NCI-H2081 treated with DMSO at 0.1 percent for 48 hours (cell line): ENCODE measurements at places on chromosomes 7 and 10.

DNA sequence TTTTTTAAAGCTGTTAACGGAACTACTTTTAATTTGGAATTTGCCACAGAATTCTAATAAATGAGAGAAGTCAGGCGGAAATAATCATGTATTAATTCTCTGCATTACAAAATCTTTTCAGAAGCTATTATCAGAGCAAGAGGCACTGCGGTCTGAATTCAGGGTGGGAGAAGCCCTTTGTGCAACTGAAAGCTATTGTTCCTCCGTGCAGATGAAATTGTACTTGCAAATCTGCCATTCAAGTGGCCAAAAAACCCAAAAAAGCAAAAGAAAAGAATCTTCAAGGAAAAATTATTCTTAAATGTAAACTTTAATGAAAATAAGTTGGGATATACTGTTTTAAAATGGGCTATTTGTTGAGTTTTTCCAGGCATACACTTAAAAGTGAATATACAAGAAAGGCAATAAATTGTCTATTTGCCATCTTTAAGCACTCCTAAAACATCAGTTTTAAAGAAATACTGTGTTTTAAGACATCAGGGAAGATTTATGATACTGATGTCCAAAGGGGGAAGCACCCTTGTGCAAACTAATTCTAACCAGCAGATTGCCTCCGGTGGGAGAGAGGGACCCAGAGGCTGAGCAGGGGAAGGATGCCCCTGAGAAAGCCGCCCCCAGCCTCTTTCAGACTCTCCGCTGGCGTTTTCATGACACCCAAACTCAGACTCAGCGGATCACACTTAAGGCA lies 351.2 kb downstream of the DNAJB6 start:
- no peak for DNase-seq

- no peak for DNase-seq
These were observed 80.0 kb downstream of the ATXN7L1 start for GRCh38 chr7:105796365-105796764.

- peak; percentile 57 for DNase-seq
These were observed 539.6 kb downstream of the CNTNAP2 start for GRCh38 chr7:146655928-146656797.

- DNase-seq, result no peak
These were observed 12.3 kb downstream of the ZYX start for GRCh38 chr7:143393267-143394041.

GRCh38 chr10:43801626-43802025 lies 152.9 kb upstream of the ZNF32 start:
- DNase-seq, result no peak

GRCh38 chr10:119360181-119360921 lies 153.0 kb downstream of the GRK5 start:
- no peak for DNase-seq

GRCh38 chr7:144818511-144818910 lies 17.3 kb downstream of the TPK1 start:
- no peak for DNase-seq

GRCh38 chr10:11511321-11511720 lies 100.1 kb downstream of the USP6NL start:
- no peak for DNase-seq

- DNase-seq, result no peak
These were observed 220.3 kb downstream of the PHTF2 start for GRCh38 chr7:78018641-78019446.

- DNase-seq, result no peak
These were observed 959 bp downstream of the DCLRE1C start for GRCh38 chr10:14952851-14953423.

DNA sequence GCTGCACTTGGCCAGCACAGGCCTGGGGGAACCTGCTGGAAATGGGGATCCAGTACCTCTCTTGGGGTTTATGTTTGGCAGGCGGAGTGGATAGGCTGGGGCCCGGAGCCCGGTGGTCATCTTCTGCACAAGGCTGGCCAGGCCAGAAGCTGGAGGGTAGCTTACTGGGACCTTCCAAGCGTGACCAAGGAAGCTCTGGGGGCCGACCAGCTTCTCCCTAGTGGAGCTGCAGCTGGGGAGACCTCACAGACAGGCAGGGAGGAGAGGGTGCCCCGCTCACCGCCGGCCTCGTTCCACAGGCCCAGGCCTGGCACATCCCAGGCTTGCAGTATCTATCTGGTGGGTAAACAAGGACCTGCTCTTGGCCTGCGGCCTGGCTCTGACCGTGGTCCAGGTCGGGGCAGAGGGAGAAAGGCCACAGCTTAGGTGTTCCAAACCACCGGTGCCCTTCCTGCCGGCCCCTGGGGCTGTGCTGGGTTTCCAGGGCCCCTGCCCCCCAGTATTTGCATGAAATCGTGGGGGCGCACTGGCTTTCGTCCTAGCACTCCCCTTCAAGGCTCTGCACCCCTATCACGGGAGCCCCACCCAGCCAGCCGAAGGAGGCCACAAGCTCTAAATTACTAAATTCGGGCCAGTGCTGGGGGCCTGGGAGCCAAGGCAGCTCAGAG lies 1.5 kb upstream of the ELFN1 start:
- DNase-seq, result no peak

- no peak for DNase-seq
These were observed 155.6 kb upstream of the TARP start for GRCh38 chr7:38429057-38429456.

DNA sequence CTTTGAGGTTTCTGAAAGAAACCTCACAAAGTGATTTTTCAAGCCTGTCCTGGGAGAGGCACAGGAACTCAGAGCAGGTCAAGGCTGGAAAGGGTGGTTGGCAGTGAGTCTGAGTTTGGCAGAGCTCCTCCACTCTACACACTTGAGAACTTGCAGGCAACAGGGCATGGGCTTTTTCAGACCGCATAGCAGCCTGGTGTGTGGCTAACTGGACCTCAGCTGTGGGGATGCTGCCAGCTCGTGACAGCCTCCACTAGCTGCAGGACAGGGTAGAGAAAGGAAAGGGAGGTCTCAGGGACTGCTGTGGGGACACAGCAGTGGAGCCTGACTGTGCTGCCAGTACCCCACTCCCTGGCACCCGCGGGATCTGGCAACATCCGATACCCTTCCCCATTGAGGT lies 2.6 kb downstream of the CDHR1 start:
- no peak for DNase-seq

DNA sequence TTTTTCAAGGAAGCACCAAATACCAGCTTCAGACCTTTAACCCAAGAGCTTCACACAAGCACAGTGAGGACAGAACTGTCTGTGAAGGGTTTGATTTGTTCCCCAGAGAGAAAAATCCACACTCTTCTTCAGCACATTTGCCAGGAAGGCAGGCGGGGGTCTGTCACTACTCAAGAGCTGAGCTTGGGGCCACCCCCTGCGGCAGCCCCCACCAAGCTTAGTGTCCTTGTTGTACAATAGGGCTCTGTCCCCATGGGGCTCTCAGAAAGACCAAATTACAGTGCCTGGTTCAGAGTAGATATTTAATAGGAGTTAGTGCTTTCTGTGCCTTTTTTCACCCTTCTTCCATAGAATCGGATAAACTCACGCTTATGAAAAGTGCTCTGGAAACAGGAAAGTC lies 12.4 kb downstream of the ECHDC3 start:
- DNase-seq, result no peak

GRCh38 chr7:70237831-70238575 lies 639.7 kb downstream of the AUTS2 start:
- no peak for DNase-seq

DNA sequence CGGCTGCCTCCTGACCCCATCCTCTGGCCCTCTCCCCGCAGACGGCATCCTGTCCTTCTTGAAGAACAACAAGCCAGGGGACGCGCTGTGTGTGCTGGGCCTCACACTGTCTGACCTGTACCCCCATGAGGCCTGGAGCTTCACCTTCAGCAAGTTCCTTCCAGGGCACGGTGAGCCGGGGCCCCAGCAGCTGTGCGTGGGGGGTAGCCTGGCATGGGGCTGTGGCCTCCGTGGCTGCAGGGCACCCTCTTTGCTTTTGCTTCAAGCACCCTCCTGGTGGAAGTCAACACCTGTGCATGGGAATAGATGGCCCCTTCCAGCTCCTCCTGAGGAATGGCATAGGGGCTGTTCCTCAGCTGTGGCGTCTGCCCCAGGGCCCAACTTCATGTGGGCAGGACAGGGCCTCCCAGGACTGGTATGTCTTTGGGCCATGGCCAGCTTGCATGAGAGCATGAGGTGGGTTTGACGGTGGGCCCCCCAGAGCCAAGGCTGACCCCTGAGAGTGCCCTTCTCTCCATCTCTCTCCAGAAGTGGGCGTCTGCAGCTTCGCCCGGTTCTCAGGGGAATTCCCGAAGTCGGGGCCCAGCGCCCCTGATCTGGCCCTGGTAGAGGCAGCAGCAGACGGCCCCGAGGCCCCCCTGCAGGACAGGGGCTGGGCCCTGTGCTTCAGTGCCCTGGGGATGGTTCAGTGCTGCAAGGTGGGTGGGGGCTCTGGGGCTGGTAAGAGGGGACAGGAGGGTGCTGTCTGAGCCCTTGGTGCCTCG lies 20.7 kb downstream of the AMZ1 start:
- no peak for DNase-seq

DNA sequence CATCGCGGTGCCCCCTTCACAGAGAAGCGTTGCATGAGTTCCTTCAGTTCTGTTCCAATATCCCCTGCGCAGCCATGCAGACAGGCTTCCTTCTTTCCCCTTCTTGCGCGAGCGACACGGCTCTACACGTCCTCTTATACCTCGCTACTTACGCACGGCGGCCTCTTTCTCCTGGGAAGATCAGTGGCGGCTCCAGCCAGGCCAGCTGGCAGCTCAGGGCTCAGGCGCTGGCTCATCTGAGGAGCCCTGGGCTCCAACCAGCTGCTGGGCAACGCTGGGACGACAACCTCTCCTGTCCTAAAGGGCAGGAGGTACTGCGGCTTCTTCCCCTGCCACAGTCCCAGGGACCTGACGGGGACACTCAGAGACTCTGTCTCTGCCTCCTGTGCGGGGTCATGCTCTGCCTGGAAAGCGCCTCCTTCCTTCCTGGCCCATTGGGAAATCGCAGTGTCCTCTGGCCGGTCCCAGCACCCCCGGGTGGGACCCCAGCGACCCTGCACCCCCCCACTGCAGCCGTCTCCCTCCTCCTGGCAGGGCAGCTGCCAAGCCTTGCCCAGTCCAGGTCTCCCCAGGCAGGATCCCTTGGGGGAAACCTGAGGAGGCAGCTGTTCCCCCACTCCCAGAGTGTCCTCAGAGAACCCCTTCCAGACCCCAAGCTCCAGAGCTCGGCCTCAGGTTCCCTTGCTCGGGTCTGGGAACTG lies 5.0 kb upstream of the FAM20C start:
- DNase-seq, result no peak

DNA sequence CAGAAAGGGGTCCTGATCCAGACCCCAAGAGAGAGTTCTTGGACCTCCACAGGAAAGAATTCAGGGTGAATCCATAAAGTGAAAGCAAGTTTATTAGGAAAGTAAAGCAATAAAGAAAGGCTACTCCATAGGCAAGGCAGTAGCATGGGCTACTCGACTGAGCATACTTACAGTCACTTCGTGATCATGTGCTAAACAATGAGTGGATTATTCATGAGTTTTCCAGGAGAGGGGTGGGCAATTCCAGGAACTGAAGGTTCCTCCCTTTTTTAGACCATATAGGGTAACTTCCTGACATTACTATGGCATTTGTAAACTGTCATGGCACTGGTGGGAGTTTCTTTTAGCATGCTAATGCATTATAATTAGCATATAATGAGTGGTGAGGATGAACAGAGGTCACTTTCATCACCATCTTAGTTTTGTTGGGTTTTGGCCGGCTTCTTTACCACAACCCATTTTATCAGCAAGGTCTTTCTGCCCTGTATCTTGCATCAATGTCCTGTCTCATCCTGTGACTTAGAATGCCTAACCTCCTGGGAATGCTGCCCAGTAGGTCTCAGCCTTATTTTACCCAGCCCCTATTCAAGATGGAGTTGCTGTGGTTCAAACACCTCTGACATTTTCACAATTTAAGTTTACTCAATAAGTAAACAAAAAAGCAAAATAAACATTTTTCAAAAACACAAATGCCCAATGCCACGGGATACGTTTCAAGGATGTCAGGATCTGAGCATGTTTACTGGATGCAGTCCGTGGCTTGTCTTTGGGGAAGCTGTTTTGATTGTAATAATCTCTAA lies 37.0 kb downstream of the ALOX5 start:
- no peak for DNase-seq

GRCh38 chr10:4850397-4850796 lies 24.4 kb downstream of the AKR1E2 start:
- no peak for DNase-seq

DNA sequence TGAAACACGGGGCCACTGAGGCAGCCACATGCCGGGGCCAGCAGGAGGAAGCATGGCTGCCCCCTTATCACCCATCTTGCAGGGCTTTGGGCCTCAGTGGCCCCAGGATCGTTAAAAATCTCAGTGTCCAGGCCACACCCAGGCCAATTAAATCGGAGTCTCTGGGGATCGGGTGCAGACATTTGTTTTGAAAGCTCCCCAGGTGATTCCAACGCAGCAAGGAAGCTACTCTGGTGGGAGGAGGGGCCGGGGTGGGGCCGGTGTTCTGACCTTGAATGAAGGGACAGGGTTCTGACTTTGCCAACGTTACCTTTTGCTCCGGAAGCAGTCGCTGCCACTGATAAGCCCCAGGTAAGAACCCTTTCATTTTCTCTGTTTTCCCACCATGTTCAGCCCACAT lies 412.3 kb upstream of the FOXK1 start:
- no peak for DNase-seq

GRCh38 chr7:26097837-26098668 lies 53.9 kb upstream of the NFE2L3 start:
- no peak for DNase-seq

DNA sequence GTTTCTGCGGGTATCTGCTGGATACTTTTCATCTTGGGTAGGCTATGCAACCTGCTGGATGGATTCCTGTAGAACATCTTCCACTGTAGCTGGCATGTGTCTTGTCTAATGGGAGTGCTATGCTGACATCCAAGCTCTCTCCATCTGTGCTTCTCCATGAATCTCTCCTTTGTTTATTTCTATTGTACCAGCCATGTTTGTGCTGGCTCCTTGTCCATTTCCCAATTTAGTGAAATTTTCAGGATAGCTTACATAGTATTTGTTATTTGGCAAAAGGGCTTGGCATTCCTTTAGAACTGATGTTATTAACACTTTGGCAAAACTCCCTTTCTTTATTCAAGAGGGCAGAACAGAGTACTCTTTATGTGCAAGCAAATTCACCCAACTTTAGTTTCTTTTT lies 198.0 kb downstream of the CSTF2T start:
- no peak for DNase-seq

DNA sequence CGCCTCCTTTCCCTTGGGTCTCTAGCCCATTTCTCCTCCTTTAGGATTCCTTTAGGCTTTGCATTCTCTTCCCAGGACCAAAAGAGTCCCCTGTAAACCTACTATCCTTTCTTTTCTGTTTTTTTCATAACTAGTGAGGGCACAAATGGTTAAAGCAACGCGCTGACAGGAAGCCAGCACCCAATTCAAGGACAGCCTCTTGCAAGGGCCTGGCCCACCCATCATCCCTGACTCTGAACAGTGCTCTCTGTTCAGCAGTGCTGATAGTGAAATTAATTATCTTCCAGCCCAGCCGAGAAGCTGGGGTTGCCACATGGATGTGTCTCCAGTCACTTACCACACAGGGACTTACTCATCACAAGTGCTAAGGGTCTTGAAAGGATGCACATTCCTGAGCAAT lies 38.3 kb upstream of the RNF32 start:
- DNase-seq, result no peak
